Femur (tissue), 1 donor: ENCODE measurements at places on chromosomes 6 and 20.
A peak's percentile ranks its signal among the peaks of the same experiment; 100 is the strongest.

- DNase-seq, result no peak
These were observed 48.5 kb downstream of the FHL5 start for GRCh38 chr6:96611342-96611991.

DNA sequence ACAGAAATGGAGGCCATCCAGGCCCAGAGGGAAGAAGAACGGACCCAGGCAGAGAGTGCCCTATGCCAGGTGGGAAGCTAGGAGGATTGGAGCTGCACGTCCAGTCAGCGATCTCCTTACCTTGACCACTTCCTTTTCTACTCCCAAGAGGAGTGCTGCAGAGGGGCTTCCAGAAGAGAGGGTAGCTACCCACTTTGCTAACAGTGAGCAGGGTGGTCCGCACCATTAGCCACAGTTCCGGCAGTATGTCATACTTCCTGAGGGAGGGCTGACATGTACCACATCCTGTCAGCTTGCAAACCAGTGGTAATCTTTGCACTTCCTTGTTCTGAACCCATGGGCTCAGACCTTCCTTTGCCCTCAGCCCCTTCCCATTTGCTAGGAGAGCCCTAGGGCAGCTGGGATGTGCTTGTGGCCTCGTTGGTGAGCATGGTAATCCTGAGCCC is 35.4 kb downstream of the CEP250 start:
- DNase-seq, result peak; percentile 28

GRCh38 chr6:44674226-44675155 is 287.0 kb downstream of the CDC5L start:
- DNase-seq, result no peak

GRCh38 chr6:167452338-167453081 is 127.6 kb downstream of the TTLL2 start:
- DNase-seq, result no peak

DNA sequence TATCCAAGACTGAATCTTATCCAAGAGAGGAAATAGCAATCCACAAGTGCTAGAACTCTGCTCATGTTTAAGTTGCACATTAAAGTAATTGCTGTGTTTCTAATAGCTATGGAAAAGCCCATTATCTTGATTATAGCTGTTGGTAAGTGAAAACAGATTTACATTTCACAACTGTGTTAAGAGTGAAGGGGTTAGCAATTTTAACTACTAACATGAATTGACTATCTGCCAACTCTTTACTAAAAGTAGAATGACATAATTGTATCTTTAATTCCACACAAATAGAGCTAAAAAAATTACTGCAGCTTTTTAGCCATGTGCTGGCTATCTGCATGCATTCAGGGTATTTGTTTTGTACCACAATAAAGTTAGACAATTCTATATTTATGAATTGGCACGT is 277.9 kb upstream of the IRAK1BP1 start:
- no peak for DNase-seq

DNA sequence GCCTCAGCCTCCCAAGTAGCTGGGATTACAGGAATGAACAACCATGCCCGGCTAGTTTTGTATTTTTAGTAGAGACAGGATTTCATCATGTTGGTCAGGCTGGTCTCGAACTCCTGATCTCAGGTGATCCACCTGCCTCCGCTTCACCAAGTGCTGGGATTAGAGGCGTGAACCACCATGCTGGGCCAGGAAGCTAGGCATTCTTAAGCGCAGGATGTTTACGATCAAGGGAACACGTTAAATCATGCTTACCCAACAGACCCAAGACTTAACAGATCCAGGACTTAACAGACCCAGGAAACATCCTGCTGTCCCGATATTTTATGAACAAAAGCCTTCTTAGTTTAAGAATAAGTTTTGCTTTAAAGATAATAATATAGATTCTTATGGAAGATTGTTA is 9.1 kb downstream of the PTGIS start:
- no peak for DNase-seq

DNA sequence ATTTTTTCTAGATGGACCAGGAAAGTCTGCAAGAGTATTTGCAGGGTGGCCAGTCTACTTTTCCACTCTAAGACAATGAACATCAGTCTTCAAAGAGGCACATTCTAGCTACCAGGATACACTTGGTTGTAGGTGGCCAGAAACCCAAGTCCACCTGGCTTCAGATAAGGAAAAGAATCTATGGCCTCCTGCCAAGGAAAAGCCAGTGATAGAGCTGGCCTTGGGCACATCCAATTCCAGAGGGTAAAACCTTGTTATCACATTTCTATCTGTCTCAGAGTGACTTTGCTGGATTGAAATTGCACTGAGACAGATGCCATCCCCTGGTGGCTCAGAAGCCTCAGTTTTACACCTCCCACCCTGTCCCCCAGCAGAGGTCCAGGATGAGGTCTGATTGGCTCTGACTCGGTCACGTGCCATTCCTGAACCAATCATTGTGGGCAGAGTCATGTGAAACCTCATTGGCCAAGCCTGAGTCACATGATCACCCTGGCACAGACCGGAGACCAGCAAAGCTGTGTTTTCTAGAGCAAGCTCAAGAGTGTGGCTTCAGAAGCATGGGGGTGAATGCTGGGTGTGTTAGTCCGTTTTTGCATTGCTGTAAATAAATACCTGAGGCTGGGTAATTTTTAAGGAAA is 497.4 kb upstream of the SULF2 start:
- DNase-seq, result no peak

- DNase-seq, result no peak
These were observed 31.0 kb downstream of the PHIP start for GRCh38 chr6:79047072-79047471.

DNA sequence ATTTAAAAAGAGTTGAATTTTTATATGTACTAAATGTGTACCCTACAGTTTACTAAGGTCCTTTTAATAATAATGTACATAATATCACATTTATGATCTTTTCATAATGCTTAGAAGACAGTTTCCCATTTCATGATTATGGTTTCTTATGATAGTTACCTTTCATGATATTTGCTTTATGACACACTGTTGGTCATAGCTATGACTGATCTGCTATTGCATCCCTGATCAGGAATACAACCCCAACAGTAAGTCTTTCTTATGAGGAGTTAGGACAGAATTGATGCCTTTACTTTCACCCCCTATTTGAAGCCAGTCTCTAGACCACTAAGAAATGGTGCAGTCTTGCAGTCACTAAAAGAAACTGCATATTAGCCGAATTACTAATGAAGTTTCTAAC is 31.0 kb downstream of the LCA5 start:
- no peak for DNase-seq

- DNase-seq, result no peak
These were observed 29.9 kb downstream of the SDCBP2 start for GRCh38 chr20:1298888-1299511.

- no peak for DNase-seq
These were observed 464.9 kb downstream of the PRKN start for GRCh38 chr6:162262466-162263196.

- no peak for DNase-seq
These were observed 37.2 kb downstream of the CPXM1 start for GRCh38 chr20:2763186-2763585.

DNA sequence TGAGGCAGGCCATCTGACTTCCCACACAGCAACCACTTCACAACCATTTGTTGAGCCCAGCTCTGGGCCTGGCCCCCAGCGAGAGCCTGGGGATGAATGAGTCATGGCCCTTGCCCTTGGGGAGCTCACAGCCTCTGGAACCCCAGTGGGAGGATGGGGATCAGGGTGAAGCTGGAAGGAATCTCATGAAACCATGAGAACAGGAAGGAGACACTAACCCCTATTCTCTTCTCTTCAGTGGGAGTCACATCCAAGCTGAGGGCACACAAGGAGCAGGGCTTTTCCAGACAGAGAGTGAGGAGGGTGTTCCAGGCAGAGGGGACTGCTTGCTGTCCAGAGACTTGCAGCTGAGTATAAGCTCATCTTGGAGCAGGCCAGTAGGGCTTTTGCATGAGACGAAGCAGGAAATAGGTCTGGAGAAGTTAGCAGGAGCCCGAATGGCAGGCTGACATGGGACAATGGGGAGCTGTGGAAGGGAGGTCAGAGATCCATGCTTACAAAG is 7.5 kb downstream of the FOXS1 start:
- no peak for DNase-seq

DNA sequence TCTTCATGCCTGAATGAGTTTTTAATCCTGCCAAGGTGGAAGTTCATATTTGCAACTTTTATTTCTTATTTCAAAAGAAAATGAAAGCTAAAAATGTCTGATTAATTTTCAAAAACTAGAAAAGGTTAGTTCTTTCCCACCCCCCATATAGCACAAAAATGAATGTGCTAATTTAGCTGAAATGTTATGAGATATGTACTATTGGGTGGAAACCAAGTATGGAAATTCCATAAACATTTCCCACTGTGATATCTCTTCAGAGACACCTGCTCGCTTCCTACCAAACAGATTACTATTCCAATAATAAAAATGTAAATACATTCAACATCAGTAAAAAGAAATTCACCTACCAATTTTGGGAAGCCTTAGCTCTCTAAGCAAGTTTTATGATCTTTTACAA is 678.6 kb upstream of the ID4 start:
- DNase-seq, result no peak

DNA sequence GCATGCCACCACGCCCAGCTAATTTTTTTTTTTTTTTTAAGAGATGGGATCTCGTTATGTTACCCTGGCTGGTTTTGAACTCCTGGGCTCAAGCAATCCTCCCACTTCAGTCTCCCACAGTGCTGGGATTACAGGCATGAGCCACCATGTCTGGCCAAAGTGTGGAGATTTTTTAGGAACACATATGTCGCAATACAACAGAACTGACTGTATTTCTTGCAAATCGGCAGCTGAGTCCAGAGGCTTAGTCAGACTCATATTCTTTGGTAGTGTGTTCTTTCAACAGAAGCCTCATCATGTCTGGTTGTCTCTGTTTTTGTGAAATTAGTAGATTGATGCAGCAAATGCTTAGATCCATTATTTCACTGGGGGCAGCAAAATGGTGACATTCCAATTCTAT is 23.9 kb upstream of the CD164 start:
- no peak for DNase-seq

- no peak for DNase-seq
These were observed 141.5 kb downstream of the MYB start for GRCh38 chr6:135322427-135323201.

DNA sequence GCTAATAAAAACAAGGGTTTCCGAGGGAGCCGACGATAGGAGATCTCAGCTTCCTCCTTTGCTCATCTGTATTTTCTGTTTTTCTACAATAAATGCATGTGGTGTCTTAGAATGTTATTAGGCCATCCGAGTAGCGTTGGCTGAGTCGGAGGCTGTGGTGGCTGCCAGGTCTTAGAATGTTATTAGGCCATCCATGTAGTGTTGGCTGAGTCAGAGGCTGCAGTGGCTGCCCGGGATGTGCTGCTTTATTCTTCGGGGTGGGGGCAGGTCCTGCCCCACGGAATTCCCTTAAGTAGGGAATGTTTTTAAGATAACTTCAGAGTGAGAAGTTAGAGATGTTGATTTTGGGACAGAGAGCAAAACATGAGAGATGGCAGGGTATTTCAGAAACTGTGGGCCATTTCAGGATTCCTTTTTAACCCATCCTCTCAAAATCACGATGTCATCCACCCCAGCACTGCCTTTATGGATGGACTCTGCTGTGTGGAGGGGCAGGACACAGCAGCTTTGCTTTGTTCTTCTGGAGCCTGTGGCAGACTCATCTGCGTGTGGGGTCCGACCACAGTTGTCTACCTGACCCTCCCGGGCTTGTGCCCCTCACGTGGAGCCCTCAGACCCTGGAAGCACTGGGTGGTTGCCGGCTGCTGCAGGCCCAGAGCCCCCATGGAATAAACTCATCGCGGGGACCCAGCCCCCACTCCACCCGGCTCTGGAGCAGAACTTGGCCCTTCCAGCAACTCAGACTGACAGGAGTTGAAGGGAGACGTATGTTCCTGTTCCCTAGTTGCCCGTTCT is 20.4 kb downstream of the OSBPL2 start:
- no peak for DNase-seq

DNA sequence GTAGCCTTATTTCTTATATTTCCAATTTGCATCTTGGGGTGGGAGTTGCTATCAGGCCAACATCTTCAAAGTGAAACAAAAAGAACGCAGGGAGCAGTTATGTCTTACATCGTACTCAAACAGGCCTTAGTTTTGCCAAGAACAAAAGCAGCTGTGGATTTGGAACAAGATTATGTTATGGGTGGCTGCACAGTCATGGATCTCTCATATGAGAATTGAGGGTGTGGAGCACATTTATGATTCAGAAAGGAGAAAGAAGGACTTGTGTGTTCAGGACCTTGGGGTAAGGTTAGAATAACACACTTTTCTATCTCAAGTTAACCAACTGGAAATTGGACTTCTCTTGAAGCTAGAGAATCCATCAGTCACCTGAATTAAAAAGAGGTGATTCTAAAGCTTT is 259.9 kb downstream of the FOXA2 start:
- no peak for DNase-seq

GRCh38 chr6:70668499-70668812 is 773 bp downstream of the SMAP1 start:
- DNase-seq, result no peak

GRCh38 chr6:147395158-147395557 is 113.3 kb upstream of the SAMD5 start:
- no peak for DNase-seq

DNA sequence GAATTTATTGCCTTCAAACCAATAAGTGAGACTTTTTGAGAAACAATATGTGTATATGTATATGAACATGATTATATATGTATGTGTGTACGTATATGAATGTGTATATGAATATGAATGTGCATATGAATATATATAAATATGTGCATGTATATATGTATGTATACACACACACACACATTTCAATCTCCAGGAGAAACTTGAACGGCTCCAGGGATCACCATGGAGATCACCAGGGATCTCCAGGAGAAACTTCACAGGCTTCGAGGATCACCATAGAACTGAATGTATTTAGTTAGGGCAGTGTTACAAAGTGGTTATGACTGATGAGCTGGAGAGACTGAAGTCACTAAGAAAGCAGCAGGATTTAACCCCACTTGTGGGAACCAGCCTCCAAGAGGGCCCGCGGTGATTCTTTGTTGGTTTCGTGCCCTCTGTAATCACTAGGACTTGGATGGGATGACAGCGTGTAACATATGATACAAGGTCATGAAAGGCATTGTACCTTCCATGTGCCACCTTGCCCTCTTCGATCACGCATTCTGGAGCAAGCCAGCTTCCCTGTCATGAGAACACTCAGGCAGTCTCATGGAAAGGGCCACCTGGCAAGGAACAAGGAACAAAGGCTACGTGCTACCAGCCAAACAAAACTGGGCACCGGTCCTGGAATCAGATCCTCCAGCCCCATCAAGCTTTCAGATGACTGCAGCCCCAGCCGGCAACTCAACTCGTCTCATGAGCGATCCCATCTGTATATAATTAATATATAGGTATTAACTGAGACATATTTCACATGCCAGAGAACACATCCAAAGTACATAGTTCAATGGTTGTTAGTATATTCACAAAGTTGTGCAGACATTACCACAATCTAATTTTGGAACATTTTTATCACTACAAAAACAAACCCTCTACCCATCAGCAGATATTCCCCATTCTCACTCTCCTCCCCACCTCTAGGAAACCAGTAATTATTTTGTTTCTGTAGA is 8.6 kb downstream of the FAM50B start:
- no peak for DNase-seq
